ENCODE measurements at places on chromosomes 2 and 18.

- no peak for DNase-seq
Observed at GRCh38 chr18:3592864-3593263, 142.9 kb downstream of the TGIF1 start.

DNA sequence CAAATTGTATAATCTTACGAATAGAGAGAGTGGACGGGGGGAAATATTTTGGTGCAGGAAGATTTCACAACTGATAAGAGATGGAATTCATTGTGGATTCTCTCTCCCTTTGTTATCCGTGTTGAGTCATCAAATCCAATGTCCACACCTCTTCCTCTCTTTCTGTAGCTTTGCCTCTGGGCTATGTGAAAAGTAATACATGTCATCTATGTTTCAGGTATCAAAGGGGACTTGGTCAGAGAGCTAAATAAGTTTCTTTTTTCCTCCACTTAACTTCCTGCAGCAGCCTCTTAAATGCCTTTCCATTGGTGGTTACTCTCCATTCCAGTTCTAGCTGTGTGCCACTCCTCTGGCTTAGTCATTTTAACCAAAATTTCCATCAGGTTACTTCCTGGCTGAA is 169.3 kb upstream of the NXPH2 start:
- DNase-seq, result no peak

GRCh38 chr2:65363879-65364666 is 68.3 kb downstream of the SPRED2 start:
- no peak for DNase-seq

DNA sequence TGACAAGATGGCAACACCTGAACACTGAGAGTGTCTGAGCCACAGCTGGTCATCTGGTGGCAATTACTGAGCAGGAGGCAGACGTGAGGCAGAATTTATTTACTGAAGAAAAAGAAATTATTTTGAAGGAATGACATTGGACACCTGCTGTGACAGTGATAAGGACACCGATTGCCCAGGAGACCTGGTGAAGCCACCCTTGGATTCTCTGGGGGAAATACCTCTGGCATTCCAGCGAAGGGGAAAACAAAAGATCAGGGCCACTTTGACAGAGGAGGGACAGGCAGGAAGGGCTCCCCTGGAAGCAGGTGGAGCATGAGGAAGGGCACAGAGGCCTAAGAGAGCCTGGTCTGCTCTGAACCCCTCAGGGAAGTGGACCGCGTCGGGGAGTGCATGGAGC is 85.4 kb upstream of the ALPP start:
- DNase-seq, result no peak

DNA sequence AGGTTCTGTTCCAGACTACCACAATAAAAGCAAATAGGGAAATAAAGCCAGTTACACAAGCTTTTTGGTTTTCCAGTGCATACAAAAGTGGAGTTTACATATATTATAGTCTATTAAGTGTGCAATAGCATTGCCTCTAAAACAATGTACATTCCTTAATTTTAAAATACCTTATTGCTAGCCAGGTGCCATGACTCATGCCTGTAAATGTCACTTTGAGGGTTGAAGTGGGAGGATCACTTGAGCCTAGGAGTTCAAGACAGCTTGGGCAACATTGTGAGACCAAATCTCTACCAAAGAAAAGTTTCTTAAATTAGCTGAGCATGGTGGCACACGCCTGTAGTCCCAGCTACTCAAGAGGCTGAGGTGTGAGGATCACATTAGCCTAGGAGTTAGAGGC is 52.9 kb upstream of the IMP4 start:
- no peak for DNase-seq

- no peak for DNase-seq
Observed at GRCh38 chr2:141423124-141423523, 707.7 kb downstream of the LRP1B start.

- DNase-seq, result no peak
Observed at GRCh38 chr2:30149976-30150375, 3.2 kb downstream of the YPEL5 start.

- no peak for DNase-seq
Observed at GRCh38 chr2:5125017-5125730, 567.0 kb upstream of the SOX11 start.

DNA sequence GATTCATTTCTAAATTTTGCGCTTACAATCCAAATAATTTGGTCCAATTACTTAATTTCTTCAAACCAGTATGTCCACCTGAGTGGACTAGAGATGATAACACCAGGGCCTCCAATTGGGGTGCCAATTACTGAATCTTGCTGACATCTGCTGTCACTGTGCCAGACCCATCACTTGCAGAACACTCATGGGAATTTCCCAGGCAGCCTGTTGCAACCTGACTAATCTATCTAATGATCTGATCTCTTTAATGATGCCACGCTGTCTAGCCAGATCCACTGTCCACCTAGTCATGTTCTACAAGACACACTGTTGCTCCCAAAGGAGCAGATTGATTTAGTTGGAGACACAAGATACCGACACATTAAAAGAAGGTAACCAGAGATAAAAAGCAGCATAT is 11.8 kb upstream of the LRP1B start:
- no peak for DNase-seq

DNA sequence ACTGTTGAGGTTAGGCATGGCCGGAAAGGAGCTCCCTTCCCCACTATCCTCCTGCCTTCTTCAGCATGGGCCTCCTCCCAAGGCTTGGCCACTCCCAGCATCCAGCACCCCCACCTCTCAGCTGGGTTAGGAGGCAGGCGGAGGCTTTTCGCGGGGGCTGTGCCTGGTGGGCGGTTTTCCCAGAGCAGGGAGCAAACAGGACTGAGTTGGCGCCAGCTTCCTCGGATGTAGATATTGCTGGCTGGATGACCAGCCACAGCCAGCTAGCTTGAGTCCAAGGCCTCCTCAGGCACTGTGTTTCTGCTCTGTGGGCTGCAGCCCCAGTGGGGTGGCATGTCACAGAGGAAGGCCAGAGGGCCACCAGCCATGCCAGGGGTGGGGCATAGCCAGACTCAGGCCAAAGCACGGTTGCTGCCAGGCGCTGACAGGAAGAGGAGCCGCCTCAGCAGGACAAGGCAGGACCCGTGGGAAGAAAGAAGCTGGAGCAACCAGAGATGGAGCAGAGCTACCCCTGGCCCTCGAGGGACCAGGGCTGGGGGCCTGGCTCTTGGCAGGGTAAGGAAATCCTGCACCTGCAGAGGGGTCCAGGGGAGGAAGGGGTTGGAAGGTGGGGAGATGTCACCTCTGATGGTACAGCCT is at the start of gene TCF23:
Gene TCF23 (plus strand): TSS at position 204 of the 639 bp plus-strand sequence. CDS start 130 bp downstream, at position 334.
- no peak for DNase-seq

DNA sequence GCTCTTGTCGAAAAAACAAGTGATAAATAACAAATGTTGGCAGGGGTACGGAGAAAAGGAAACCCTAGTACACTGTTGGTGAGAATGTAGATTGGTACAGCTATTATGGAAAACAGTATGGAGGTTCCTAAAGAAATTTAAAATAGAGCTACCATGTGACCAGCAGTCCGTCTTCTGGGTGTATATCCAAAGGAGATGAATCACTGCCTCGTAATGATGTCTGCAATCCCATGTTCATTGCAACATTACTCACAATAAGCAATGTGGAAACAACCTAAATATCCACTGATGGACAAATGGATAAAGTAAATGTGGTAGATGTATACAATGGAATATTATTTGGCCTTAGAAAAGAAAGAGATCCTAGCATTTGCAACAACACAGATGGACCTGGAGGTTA is 50.6 kb downstream of the SLC16A14 start:
- no peak for DNase-seq

- DNase-seq, result no peak
Observed at GRCh38 chr18:27785815-27786471, 391.0 kb downstream of the CDH2 start.

DNA sequence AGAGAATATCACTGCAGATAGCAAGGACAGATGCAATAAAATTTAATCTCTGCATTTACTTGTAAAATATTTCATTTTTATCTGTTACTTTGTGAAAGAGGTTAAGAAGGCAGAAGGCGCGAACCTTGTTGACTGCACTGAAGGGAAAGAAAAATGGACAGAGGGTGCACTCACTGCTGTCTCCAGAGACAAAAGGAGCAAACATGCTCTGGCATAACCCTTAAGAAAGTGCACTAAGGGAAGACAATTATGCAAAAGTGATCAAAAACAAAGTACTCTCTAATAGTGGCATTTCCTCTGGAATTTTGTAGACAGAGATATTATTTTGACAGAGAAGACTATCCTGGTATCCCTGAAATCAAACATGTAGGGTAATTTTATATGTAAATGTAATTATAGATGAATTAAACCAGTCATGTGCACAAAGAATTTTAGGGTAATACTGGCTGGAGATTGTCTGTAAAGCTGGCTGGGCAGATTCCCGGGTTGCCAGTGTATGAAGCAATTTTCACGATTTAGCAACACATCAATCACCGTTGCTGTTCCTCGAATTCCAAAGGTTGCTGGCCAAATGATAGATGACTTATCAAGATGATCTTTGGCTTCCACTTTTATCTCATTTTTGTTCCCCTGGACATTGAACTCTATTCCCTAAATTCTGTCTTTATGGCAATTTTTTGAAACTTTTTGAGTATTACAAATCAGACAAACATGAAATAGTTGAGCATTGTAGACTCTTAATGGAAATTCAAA is 1176.9 kb downstream of the SUCLG1 start:
- DNase-seq, result no peak

DNA sequence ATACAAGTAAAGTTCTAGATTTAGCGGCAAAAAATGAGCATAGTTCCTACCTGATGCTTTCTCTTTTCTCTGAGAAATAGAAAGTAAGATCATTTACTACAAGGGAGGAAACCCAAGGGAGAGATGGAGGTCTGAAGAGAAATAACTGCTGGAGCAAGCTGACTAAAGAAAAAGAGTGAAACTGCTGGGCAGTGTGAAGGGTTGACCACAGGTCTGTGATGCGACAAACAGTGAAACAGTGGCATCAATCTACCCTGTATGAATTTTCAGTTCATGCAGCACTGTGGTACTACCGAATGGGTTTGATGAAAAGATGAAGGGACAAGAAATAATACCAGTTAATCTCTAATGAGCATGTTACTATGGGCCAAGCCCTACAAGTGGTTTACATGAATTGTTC is 52.2 kb downstream of the CUL3 start:
- no peak for DNase-seq

All from AG09319 (cell line).